ENCODE measurements at places on chromosomes 7 and 10.

- no peak for DNase-seq
Measured at GRCh38 chr10:103852189-103852711, 3.1 kb downstream of the SH3PXD2A start.

- peak; percentile 30 for DNase-seq
Measured at GRCh38 chr7:82167558-82168314, 275.8 kb downstream of the CACNA2D1 start.

DNA sequence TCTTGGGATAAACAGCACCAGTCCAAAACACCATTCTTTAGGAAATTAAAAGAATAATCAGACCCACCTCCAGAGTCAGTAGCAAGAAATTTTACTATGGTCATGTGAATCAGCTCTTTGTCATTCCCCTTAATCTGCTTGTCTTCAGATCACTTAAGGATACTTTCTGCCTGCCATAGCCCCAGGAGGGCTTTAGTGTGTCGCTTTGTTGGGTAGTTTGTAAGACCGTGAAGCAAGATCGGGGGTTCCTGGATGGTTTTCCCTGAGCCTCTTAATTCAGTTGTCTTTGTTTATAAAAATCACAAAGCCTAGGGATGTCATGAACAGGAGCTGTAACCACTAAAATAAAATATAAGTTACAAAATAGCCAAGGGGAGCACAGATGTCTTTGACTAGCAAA is 223.6 kb downstream of the RELN start:
- no peak for DNase-seq

DNA sequence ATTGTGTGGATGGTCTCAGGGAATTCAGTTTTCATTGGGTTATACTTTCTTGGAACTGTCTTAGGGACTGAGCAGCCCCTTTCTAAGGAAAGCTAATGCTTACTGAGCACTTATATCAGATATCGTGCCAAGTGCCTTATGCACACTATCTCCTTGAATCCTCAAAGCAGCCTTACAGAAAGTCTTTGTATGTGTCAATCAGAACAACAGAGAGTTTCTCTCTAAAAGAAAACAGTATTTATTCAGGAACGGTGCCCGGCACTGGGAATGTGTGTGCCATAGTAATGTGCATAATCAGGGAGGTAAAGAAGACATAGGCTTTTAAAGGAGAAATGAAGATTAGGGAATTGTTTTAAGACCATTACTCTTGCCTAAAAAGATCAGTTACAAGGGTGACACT is 17.3 kb downstream of the ANTXRL start:
- DNase-seq = no peak
